ENCODE measurements at places on chromosomes 4 and X.

DNA sequence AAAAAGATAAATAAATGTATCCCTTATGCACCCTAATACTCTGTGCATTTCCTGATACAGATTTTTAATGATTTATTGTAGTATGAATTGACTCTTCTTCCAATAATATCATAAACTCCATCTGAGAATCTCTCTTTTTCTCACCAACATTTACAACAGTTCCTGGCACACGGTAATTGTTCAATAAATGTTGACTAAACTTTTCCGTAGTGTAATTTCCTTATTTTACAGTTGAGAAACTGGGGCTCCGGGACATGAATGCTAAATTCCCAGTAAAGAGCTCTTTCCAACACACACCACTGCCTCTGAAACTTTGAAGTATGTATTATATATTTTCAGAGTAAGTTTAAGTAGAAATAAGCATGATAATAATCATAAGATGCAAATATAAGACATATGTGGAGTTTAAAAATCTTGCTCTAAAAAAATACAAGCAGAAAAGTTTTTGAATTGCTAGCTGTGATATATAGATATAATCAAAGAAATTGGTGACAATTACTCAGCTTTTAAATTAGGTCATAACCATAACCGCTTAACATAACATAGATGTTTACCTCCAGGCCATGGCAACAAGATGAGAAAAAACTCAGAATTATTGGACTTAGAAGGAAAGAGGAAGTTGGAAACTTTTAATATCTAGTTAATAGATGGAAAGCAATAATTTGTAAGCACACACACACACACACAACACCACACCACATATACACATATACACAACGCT lies 28.2 kb upstream of the ANTXR2 start:
- DNase-seq, result no peak

DNA sequence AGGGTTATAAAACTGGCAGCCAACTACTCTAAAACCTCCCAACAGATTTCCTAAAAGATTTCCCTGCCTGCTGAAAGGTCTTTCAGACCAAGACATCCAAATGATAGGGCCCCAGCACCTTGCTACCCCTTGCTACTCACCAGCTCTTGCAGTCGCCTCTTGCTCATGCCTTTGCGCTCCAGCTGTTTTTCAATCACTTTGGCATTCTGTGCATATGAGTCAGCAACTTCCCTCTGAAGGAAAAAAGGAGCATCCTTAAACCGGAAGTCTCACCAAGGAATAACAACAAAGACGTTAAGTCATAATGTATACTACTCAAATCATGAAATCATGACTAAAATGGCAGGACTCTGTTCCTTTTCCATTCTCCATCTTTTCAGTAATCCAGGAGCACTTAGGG lies 24.0 kb downstream of the STEEP1 start:
- DNase-seq, result no peak

DNA sequence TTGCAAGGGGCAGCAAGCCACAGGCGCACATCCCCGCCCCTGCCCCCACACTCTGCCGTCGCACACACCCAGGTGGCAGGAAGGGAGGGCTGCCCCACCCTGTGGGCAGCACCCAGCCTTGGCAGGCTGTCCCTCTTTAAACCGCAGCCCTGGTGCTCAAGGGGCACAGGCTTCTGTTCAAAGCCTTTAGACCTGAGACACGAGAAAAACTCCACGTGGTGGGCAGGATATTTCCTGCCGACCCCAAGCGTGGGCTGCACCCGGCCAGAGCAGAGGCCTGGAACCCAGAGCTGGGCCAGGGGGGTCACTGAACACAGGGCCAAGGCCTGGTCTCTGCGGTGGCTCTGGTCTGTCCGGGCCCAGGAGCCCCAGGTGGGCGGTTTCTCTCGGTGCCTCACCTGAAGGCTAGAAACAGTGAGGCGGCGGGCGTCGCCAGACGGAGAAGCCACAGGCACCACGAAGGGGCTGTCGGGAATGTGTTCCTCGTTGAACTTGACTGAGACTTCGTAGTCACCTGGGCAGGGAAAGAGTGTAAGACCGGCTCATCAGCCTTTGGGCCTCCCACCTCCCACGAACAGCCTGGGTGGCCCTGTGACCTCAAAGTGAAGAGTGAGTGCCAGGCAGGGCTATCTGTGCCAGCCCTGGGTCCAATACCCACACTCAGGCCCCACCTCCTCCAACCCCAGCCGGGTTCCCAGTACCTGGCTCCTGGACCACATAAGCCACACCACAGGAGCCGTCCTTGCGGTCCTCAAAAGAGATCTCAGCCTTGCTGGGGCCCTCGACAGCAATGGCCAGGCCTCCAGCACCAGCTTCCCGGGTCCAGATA lies 23.0 kb downstream of the FLNA start:
- no peak for DNase-seq

- no peak for DNase-seq
Measured at GRCh38 chr4:184250795-184251669, 33.4 kb upstream of the ENPP6 start.

DNA sequence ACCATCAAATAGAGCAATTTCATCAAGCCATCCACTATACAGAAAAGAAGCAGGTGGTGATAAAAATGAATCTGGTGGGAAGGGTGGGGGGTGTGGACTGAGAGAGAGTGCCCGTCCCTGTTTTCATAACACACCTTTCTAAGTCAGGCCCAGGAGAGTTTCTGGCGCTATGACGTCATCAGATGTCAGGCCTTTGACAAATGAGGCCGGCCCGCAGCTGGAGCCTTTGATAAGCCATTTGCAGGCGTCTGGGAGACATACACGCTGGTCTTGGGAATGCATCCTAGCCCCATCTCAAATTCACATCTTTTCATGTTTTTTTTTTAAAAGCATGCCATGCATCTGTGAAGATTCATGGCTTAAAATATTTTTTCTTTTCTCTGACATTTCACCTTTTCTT lies 404.5 kb downstream of the BCOR start:
- DNase-seq, result no peak

- DNase-seq, result no peak
Measured at GRCh38 chr4:137640156-137640837, 108.0 kb upstream of the PCDH18 start.

DNA sequence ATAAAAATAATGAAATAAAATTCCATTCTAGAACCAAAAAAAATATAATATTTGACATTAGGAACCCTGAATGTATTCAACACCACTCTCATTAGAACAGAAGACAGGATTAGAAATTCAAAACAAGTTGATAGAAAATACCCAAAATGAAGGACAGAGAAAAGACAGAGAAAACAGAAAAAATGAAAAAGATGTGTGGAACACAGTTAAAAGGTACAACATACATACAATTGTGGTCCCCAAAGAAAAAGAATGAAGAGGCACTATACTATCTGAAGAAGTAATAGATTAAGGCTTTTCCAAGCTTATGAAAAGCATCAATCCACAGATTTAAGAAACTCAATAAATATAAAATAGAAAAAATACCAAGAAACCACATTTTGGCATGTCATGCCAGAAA lies 16.4 kb downstream of the ANKRD50 start:
- DNase-seq, result no peak

GRCh38 chr4:94228493-94229216 lies 21.0 kb downstream of the SMARCAD1 start:
- no peak for DNase-seq

- no peak for DNase-seq
Measured at GRCh38 chr4:17316566-17316965, 195.3 kb downstream of the QDPR start.

DNA sequence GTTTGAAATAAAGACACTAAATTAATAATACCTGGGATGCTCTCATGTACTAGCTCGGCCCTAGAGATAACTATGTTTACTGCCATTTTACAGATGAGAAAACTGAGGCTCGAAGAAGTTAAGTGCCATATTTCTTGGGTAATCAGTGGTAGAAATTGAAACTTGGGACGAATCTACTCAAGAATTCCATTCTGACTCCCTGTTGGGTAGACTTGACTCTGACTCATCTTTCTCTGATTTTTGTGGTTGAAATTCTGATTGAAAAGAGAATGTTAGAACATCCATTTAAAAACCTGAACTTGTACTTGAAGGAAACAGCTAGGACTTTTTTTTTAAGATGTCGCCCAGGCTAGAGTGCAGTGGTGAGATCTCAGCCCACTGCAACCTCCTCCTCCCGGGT lies 50.1 kb upstream of the NSUN7 start:
- no peak for DNase-seq

DNA sequence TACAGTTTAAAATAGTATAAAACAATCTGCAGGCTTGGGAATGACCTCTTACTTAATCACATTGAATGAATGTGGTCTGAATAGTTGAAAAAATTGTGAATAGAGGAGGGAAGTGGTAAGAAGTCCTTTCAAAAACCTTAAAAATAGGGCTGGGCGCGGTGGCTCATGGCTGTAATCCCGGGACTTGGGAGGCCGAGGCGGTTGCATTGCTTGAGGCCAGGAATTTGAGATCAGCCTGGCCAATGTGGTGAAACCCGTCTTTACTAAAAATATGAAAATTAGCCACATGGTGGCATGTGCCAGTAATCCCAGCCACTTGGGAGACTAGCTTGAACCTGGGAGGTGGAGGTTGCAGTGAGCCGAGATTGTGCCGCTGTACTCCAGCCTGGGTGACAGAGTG lies 36.5 kb downstream of the HERC3 start:
- DNase-seq, result no peak

Data from stimulated activated CD4-positive, alpha-beta T cell treated with anti-CD3 and anti-CD28 coated beads, Interleukin-1b, Interleukin-23, amount 100 ng/mL, for 1 hour (primary cell).